ENCODE measurements at places on chromosomes 12 and 14. TPM values are rescaled to one million over a fixed set of nuclear protein-coding genes. Genes with fewer than 3 reads are reported as not detected.

ABCD2 gene
- total RNA-seq, result not detected

FOXG1 gene
- not detected for total RNA-seq

WDR89 gene
- 19.0 TPM for total RNA-seq

HIF1A gene
- 236 TPM for total RNA-seq

TMTC2 gene
- 13.0 TPM for total RNA-seq

SDSL gene
- total RNA-seq, result 2.4 TPM

LRRC43 gene
- total RNA-seq, result 0.85 TPM

SDS gene
- not detected for total RNA-seq

PRKD1 gene
- total RNA-seq, result 16.5 TPM

KIF5A gene
- total RNA-seq, result 0.17 TPM

TMEM119 gene
- total RNA-seq, result under 0.01 TPM

JDP2 gene
- total RNA-seq, result 10.2 TPM

NR1H4 gene
- total RNA-seq, result 0.34 TPM

TAS2R20 gene
- 2.2 TPM for total RNA-seq

PELI2 gene
- 12.4 TPM for total RNA-seq

MAP1LC3B2 gene
- total RNA-seq, result 0.19 TPM

C14orf39 gene
- not detected for total RNA-seq

BIN2 gene
- not detected for total RNA-seq

OAS2 gene
- total RNA-seq, result 8.4 TPM

TGFB3 gene
- total RNA-seq, result 4.1 TPM

MYH7 gene
- total RNA-seq, result not detected

C14orf180 gene
- not detected for total RNA-seq

EIF2S3B gene
- total RNA-seq, result 1.0 TPM

CDKN3 gene
- total RNA-seq, result 34.4 TPM

C12orf54 gene
- not detected for total RNA-seq

MYO1A gene
- not detected for total RNA-seq

CELA1 gene
- total RNA-seq, result not detected

MGP gene
- 63.0 TPM for total RNA-seq

OR4E2 gene
- total RNA-seq, result not detected

HOXC4 gene
- not detected for total RNA-seq

RBP5 gene
- total RNA-seq, result 0.19 TPM

WNT5B gene
- 0.28 TPM for total RNA-seq

KRT79 gene
- total RNA-seq, result not detected

TAS2R13 gene
- total RNA-seq, result 1.0 TPM

SMIM41 gene
- total RNA-seq, result not detected

CGRRF1 gene
- total RNA-seq, result 13.2 TPM

IFNG gene
- not detected for total RNA-seq

PLEK2 gene
- total RNA-seq, result 1.4 TPM

SYCP3 gene
- total RNA-seq, result not detected

ADAM21 gene
- total RNA-seq, result 0.33 TPM

ACRBP gene
- total RNA-seq, result 1.5 TPM

CLEC4E gene
- not detected for total RNA-seq
